ENCODE measurements at places on chromosomes 2 and 18. TPM values are rescaled to one million over a fixed set of nuclear protein-coding genes. Genes with fewer than 3 reads are reported as not detected.

GRCh38 chr2:183428881-183429280 lies 304.6 kb downstream of the NUP35 start:
- H3K4me1 ChIP-seq = no peaks in the 10 kb centered on the region
- H3K36me3 ChIP-seq = no peaks in the 10 kb centered on the region
- DNase-seq = no peak
- no peaks in the 10 kb centered on the region for H3K27me3 ChIP-seq
- H3K27ac ChIP-seq = no peak overlapping the region
- no peak overlapping the region for H3K4me3 ChIP-seq

GRCh38 chr2:28621172-28622100 lies 125.6 kb downstream of the PLB1 start:
- H3K27me3 ChIP-seq = no peaks in the 10 kb centered on the region
- peak overlapping the region; percentile 65 for H3K27ac ChIP-seq
- H3K4me3 ChIP-seq = no peak overlapping the region
- peaks cover 26% of the 10 kb centered on the region for H3K4me1 ChIP-seq
- peak; percentile 75 for DNase-seq

- H3K4me1 ChIP-seq = no peaks in the 10 kb centered on the region
- H3K27me3 ChIP-seq = no peaks in the 10 kb centered on the region
- H3K27ac ChIP-seq = no peak overlapping the region
- peaks cover 1% of the 10 kb centered on the region for H3K36me3 ChIP-seq
- no peak for DNase-seq
These were observed 7.6 kb downstream of the FZD5 start for GRCh38 chr2:207762146-207762545.

- H3K27me3 ChIP-seq = no peaks in the 10 kb centered on the region
- H3K4me1 ChIP-seq = peaks cover 13% of the 10 kb centered on the region
- no peak overlapping the region for H3K27ac ChIP-seq
- no peak for DNase-seq
These were observed 8.8 kb downstream of the RALB start for GRCh38 chr2:120261387-120262006.

DNA sequence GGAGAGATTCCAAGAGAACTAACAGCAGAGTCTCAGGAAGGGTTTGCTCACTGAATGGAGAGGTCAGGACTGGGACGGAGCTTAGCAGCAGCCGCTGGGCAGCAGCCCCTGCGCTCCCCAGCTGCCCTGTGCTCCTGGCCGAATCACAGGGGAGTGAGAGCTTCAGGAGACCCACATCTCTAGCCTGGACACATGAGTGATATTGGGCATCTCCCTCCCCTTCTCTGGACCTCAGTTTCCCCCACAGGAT lies 511 bp downstream of the MATN3 start:
- H3K36me3 ChIP-seq = no peaks in the 10 kb centered on the region
- H3K27ac ChIP-seq = no peak overlapping the region
- H3K27me3 ChIP-seq = no peaks in the 10 kb centered on the region
- H3K4me3 ChIP-seq = peak overlapping the region; percentile 46

GRCh38 chr18:79574938-79575525 lies 104.6 kb upstream of the CTDP1 start:
- no peaks in the 10 kb centered on the region for H3K27me3 ChIP-seq
- H3K36me3 ChIP-seq = no peaks in the 10 kb centered on the region
- peak; percentile 33 for DNase-seq
- H3K4me3 ChIP-seq = no peak overlapping the region
- peaks cover 46% of the 10 kb centered on the region for H3K4me1 ChIP-seq

DNA sequence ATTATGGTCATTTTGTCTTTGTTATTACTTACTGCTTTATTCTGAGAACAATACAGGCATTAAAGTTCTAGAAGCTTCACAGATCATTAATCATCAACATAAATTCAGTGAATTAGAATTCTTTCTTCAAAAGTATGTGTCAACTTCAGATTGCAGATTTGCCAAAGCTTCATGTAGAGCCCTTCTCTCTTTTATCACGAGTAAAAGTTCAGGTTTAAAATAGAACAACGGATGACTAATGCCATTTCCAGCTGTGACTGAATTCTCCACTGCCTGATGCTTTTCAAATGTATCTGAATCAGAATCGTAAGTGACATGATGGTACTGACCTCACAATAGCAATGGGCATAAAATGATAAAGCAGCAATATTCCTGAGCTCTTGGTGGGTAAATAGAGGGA lies 116.0 kb downstream of the ABCA12 start:
- no peaks in the 10 kb centered on the region for H3K36me3 ChIP-seq
- no peak overlapping the region for H3K27ac ChIP-seq
- peaks cover 4% of the 10 kb centered on the region for H3K4me1 ChIP-seq

- no peaks in the 10 kb centered on the region for H3K4me1 ChIP-seq
- H3K36me3 ChIP-seq = no peaks in the 10 kb centered on the region
- no peak overlapping the region for H3K4me3 ChIP-seq
- no peaks in the 10 kb centered on the region for H3K27me3 ChIP-seq
- no peak overlapping the region for H3K27ac ChIP-seq
These were observed 27.6 kb upstream of the MSTN start for GRCh38 chr2:190090148-190090547.

GRCh38 chr2:236045251-236046235 lies 122.6 kb downstream of the GBX2 start:
- no peak overlapping the region for H3K27ac ChIP-seq
- H3K27me3 ChIP-seq = no peaks in the 10 kb centered on the region
- H3K4me1 ChIP-seq = no peaks in the 10 kb centered on the region
- no peak for DNase-seq
- no peak overlapping the region for H3K4me3 ChIP-seq

DNA sequence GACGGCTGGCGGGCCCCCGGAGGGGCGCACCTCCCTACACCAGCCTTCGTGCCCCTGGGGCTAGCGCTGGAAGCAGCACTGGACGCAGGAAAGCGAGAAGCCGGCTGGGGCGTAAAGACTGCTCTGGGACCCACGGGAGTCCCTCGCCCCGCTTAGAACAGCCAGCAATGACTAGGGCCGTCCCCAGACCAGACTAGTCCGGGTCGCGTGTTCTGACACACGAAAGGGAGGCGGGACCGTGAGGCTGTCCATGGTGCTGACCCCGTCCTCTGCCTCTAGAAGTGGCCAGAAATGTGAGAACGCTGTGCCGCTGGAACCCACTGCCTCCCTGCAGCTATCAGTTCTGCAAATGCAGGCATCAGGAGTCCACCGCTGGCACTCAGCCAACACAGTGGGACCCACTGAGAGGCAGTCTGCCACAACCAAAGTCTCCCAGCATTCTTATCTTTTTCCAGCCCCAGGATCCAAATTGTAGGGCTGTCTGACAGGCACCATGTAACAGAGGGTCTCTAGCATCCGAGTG lies at the start of gene UCN:
Gene UCN (minus strand): TSS at position 87 of the 523 bp plus-strand sequence. CDS start 550 bp downstream, outside the sequence.
- H3K27me3 ChIP-seq = peaks cover 8% of the 10 kb centered on the region
- no peak for DNase-seq
- H3K4me1 ChIP-seq = no peaks in the 10 kb centered on the region
- H3K27ac ChIP-seq = no peak within 1 kb of the TSS

- no peak overlapping the region for H3K27ac ChIP-seq
- no peaks in the 10 kb centered on the region for H3K4me1 ChIP-seq
- DNase-seq = no peak
- no peaks in the 10 kb centered on the region for H3K27me3 ChIP-seq
- H3K4me3 ChIP-seq = no peak overlapping the region
- no peaks in the 10 kb centered on the region for H3K36me3 ChIP-seq
These were observed 199.6 kb downstream of the VAPA start for GRCh38 chr18:10113121-10114022.

GRCh38 chr2:17644997-17645720 lies 104.7 kb downstream of the VSNL1 start:
- H3K4me1 ChIP-seq = peaks cover 29% of the 10 kb centered on the region
- no peaks in the 10 kb centered on the region for H3K36me3 ChIP-seq
- no peak overlapping the region for H3K27ac ChIP-seq
- H3K27me3 ChIP-seq = no peaks in the 10 kb centered on the region
- no peak overlapping the region for H3K4me3 ChIP-seq
- DNase-seq = peak; percentile 4

DNA sequence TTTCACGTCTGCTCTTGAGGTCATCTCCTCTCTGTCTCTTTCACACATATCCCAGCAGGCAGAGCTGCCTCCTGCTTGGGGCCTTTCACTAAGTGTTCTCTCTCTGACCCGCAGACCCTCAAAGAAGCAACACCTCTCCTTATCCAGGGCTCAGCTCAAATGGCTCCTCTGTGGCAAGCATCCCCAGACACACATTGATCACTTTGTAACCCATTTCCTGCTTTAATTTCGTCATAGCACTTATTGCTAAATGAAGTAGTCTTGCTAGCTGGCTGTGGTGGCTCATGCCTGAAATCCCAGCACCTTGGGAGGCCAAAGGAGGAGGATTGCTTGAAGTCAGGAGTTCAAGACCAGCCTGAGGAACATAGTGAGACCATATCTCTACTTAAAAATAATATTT lies 41.4 kb downstream of the SGPP2 start:
- no peaks in the 10 kb centered on the region for H3K4me1 ChIP-seq
- no peaks in the 10 kb centered on the region for H3K36me3 ChIP-seq
- no peak overlapping the region for H3K4me3 ChIP-seq
- DNase-seq = no peak
- no peaks in the 10 kb centered on the region for H3K27me3 ChIP-seq

DNA sequence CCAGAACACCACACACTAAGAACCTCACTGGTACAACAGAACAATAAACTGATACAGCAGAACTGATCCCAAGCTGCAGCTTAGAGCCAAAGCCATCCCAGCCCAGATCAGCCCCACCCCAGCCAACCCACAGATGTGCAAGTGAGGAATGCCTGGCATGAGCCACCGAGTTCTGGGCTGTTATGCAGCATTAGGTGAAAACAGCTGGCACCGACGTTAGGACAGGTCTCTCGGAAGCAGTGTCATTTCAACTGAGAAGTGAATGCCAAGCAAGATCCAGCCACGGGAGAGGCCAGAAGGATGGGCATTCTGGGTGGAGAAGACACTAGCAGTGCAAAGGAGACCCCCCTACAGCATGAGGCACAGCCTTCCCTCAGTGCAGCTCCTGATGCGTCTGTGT lies 38.9 kb downstream of the ADCY3 start:
- H3K27me3 ChIP-seq = no peaks in the 10 kb centered on the region
- H3K36me3 ChIP-seq = no peaks in the 10 kb centered on the region
- H3K4me1 ChIP-seq = no peaks in the 10 kb centered on the region
- no peak for DNase-seq
- H3K4me3 ChIP-seq = no peak overlapping the region

GRCh38 chr2:38450509-38450908 lies 73.4 kb upstream of the ATL2 start:
- H3K4me3 ChIP-seq = no peak overlapping the region
- 0 out of 2 replicates have a peak, but pooled peaks cover 7% of the 10 kb centered on the region for H3K27me3 ChIP-seq

GRCh38 chr2:191038241-191038725 lies 24.3 kb upstream of the STAT1 start:
- peak; percentile 73 for DNase-seq
- H3K4me3 ChIP-seq = no peak overlapping the region
- H3K4me1 ChIP-seq = peaks cover 53% of the 10 kb centered on the region
- no peaks in the 10 kb centered on the region for H3K36me3 ChIP-seq
- H3K27ac ChIP-seq = peak overlapping the region; percentile 83
- H3K27me3 ChIP-seq = no peaks in the 10 kb centered on the region

DNA sequence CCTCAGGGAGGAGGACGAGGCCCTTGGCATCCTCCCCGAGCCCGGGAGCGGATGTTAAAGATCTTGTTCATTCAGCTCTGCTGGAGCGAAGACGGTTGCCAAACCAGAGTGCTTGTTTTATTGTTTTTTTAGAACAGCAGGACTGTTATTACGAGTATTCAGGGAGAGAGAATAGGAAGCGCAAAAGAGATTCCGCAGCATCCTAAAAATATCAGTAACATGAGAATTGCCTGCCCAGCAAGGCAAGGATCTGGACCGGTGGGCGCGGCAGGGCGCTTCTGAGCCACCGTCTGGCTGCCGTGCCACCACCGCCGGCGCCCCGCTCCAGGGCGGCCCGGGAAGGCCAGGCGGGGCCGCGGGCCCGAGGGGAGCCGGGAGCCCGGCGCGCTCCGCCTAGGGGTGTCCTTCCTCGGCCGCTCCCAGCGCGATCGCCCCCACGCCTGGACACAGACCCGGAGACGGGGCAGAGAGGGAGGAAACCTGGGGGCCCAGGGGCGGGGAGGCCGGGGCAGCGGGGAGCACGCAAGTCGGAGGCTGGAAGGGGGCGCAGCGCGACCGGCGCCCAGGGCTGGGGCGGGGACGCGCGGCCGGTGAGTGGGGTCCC lies 843 bp downstream of the CYS1 start:
- peak overlapping the region; percentile 86 for H3K4me3 ChIP-seq
- peaks cover 3% of the 10 kb centered on the region for H3K36me3 ChIP-seq
- DNase-seq = no peak
- peaks cover 31% of the 10 kb centered on the region for H3K4me1 ChIP-seq

GRCh38 chr2:96887493-96888012 lies 17.7 kb upstream of the SEMA4C start:
- no peaks in the 10 kb centered on the region for H3K27me3 ChIP-seq
- H3K27ac ChIP-seq = no peak overlapping the region
- DNase-seq = no peak
- no peaks in the 10 kb centered on the region for H3K36me3 ChIP-seq
- no peak overlapping the region for H3K4me3 ChIP-seq

DNA sequence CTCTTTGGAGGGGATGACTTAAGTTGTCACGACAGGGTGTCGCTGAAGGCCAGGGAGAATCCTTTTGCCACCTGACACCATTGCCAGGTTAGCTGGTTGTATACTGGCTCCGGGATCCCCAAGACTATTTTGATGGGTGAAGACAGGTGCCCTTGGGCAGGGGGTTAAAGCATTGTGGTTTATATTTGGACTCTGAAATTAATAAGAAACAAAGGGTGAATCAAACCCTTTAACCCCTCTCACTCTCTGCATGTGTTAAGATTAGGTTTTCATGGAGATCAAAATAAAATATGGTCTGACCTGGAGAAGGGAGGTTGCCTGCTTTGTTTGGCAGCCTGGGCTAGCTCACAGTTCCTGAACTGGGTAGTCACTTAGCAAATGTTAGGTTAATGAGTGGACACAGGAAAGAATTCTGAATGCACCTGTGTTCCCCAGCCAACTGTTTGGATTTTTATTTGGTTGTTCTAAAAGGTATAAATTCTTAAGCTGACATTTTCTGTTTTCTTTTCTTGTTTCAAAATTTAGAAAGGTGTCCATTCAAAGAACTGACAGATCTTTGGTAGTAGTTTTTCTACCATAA lies 301.7 kb downstream of the KCNS3 start:
- no peak overlapping the region for H3K4me3 ChIP-seq
- H3K27me3 ChIP-seq = no peaks in the 10 kb centered on the region

DNA sequence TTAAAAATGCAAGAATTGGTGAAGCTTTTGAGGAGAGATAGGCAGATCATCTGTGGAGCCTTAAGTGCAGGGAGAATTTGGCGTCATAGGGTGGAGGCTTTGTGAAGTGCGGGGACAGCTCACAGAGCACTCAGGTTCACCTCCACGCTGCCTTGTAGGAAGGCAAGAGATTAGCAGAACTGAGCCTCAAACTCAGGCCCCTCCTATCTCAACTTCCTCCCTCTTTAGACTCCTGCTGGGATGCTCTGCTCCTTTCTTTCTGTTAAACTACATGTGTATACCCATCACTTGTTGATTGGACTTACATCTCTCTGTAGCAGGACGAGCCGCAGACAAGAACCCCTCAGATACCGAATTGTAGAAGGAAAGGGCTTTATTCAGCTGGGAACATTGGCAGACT lies 422.2 kb downstream of the SETBP1 start:
- H3K27me3 ChIP-seq = no peaks in the 10 kb centered on the region
- DNase-seq = no peak
- H3K4me3 ChIP-seq = no peak overlapping the region
- H3K4me1 ChIP-seq = peaks cover 3% of the 10 kb centered on the region
- no peaks in the 10 kb centered on the region for H3K36me3 ChIP-seq

CYRIA gene
- total RNA-seq = 1.00 TPM

TFCP2L1 gene
- not detected for total RNA-seq

CNTNAP5 gene
- not detected for total RNA-seq

RABL2A gene
- total RNA-seq = 6.5 TPM

UGT1A9 gene
- not detected for total RNA-seq

CLEC4F gene
- total RNA-seq = not detected

ILKAP gene
- 20.2 TPM for total RNA-seq

L3MBTL4 gene
- 6.8 TPM for total RNA-seq

PLA2R1 gene
- 1.9 TPM for total RNA-seq

TSPYL6 gene
- not detected for total RNA-seq

NT5DC4 gene
- not detected for total RNA-seq
